ENCODE measurements at places on chromosomes 12 and 14. TPM values are rescaled to one million over a fixed set of nuclear protein-coding genes. Genes with fewer than 3 reads are reported as not detected.
A peak's percentile ranks its signal among the peaks of the same experiment; 100 is the strongest.

Gene GLI1
- 0.53 TPM for total RNA-seq

Gene CFAP54
- 0.95 TPM for total RNA-seq

Gene INSM2
- not detected for total RNA-seq

Gene BLOC1S1
- 49.4 TPM for total RNA-seq

Gene CLEC4A
- 1.3 TPM for total RNA-seq

Gene CCND2
- 172 TPM for total RNA-seq

Gene EFS
- not detected for total RNA-seq

Gene CISTR
- total RNA-seq: not detected

Gene ANKRD52
- total RNA-seq: 51.0 TPM

Gene HHIPL1
- total RNA-seq: 0.16 TPM

Gene PRPH
- not detected for total RNA-seq

DNA sequence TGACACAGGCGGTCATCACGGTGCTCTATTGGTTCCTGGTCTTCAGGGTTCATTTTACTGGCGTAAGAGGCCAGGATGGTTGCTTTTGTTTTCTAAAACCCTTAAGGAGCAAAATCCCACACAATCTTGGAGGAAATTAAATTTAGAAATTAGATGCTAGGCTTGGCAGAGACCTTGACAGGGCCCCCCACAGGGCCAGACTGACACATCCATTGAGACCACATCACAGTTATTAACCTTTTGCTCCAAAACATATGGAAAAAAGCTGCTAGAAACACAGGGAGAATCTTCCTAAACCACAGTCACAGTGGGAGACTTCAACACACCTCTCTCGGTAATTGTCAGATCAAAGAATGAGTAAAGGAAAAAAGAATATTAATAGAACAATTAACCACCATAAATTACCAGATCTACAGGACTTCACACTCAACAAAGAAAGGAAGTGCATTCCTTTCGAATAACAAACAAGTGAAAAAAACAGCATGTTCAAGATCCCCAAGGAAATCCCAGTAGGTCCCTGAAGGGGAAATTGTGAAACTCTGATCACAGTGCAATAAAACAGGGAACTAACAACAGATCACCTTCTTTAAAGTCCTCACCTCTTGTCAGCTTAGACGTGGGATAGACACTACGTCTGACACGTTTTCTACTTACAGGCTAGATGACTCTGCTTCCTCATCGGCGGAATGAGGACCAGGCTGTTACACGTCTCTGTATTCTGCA, 40.2 kb upstream of the TMEM179 start:
- DNase-seq: no peak

DNA sequence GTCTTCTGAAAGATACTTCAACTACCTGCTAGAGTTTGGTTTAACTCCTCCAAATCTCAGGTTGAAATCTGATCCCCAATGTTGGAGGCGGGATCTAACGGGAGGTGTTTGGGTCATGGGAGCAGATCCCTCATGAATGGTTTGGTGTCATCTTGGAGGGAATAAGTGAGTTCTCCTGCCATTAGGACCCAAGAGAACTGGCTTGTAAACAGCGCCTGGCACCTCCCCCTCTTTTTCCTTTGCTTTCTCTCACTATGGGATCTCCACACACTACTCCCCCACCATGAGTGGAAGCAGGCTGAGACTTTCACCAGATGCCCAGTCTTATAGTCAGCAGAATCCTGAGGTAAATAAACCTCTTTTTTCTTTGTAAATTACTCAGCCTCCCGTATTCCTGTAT, 2.5 kb downstream of the CNIH1 start:
- DNase-seq: no peak

- peak; percentile 11 for DNase-seq
These were observed 108.5 kb downstream of the SCARB1 start for GRCh38 chr12:124754949-124755800.

DNA sequence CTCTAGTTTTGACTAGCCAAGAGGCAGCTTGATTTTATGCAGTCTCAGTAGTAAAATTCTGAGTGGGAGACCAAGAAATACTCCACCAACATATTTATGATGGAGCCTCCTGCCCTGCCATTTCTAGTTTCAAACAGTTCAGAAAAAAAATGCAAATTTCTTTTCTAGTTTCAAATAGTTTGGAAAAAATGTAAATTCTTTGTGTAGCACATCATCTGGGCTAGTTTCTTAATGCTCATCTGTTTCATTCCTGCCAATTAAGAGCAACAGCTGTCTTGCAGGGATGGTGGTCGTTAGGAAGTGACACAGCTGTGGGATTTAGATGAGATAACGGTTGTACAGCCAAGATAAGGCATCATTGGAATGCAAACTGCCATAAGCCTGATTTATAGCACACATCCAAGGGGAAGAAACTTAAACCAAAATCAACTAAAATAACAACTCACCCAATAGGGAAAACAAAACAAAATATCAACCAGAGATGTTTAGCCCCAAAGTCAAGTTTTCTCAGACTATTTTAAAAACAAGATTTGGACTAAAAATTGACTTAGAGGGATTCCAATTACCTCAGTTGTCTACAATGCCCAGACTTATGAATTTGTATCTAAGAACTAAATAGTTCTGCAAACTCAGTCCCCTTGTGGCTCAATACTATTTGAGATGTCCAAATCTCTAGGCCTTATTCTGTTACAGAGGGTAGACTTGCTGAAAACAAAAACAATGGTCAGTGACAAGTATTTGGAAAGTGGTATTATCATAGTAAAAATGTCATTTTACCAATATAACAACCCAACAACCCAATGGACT, 291.3 kb upstream of the ATP2B1 start:
- no peak for DNase-seq

- DNase-seq: no peak
These were observed 3.2 kb upstream of the TCP11L2 start for GRCh38 chr12:106299202-106299774.

GRCh38 chr12:56164345-56164729, 6.2 kb downstream of the MYL6 start:
- DNase-seq: no peak

- DNase-seq: no peak
These were observed 380.4 kb downstream of the ETNK1 start for GRCh38 chr12:23005387-23005786.

GRCh38 chr12:79252358-79253075, 387.9 kb downstream of the SYT1 start:
- no peak for DNase-seq

DNA sequence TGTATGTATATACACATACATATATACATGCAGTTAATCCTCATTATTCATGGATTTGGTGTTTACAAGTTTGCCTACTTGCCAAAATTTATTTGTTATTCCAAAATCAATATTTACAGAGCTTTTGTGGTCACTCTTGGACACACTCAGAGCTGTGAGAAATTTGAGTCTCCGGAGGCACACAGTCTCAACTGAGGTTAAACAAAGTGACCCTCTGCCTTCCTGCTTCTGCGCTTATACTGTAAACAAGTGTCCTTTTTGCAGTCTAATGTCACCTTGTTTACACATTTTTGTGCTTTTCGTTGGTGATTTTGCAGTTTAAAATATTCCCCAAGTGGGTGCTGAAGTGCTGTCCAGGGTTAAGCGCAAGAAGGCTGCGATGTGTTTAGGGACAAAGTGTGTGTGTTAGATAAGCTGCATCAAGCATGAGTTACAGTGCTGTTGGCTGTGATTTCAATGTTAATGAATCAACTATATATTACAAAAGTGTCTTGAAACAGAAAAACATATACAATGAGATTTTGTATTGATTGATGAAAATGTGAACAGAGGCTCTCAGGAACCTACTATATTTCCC, 13.1 kb upstream of the LTA4H start:
- DNase-seq: no peak

DNA sequence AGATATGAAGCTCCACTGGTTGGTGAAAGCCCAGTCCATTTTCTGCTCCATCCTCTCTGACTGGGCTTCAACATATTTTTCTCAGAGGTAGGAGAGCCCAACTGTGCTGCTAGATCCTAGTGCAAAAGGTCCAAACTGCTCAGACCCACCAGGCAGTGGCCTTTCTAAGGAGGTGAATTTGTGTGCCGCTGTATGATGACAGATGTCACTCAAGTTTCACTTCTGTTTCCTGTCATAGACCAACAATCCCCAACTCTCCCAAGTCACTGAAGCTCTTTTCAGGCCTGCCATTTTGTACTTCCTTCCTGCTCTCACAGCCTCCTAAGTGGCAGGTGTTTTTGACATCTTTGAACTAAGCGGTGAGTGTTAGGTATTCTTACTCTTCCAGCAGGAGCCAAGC, 16.4 kb upstream of the RNASE4 start:
- DNase-seq: no peak

DNA sequence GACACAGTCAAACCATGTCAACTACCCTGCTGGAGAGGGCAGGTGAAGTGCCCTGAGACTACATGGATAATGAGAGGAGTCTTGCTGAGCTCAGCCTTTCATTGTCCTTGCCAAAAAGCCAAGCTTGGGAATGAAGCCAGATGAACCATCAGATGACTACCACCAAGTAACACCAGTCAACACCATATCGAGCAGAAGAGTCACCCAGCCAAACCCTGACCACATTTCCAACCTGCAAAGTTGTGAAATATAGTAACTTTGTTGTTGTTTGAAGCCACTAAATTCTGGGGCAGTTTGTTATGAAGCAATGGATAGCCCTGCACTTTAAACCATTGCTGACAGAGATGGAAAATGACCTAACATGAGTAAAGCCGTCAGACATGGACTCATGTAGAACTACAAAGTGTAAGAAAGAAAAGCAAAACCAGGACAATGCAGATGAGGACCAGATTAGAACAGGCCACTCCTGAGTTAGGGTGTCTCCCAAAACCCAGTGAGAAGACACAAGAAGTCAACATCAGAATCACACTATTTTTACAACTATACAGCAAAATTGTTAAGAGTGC, 12.5 kb upstream of the CRADD start:
- no peak for DNase-seq

DNA sequence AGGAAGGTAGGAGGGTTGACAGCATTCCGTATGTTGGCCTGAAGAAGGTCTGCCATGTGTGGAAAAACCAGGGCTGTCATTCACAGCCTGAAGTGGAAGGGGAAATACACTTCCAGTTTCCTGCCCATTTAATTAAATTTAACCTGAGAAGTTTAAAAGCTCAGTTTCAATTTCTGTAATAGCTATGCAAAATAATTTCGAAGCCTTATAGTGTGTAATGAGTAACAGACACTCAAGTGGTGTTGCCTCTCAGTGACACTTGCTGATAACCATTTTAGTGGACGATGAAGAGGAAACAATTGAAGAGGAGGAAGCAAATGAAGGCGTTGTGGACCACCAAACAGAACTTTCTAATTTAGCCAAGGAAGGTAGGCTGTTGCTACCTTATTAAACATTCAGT, 44.8 kb downstream of the EP400 start:
- DNase-seq: no peak

DNA sequence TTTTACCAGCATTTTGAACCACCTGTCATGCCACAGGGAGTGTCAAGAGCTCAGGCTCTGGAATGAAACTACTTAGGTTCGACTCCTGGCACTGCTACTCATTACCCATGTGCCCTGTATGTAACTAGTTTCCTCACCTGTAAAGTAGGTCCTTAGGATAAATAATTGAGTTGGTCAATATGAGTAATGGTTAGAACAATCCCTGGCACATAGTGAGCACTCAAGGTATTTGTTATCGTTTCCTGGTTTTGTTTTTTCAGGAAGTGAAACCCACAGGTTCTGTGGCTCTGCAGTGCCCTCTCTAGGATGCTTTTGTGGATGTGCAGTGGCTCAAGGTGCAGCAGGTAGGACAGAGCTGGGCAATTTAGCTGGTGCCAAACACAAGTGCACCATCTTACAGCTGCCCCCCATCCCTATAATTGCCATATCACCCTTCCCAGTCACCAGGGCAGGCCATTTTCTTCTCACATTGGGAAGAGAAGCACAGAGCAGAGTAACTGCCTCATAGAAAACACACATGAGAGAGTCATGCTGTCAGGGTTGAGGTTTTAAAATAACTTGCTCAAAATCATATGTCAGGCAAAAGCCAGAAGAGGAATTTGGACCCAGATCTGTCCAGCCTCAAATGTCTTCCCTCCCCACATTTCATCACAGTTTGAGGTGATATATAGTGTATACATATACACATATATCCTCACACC, 297.5 kb downstream of the RPAP3 start:
- peak; percentile 39 for DNase-seq

DNA sequence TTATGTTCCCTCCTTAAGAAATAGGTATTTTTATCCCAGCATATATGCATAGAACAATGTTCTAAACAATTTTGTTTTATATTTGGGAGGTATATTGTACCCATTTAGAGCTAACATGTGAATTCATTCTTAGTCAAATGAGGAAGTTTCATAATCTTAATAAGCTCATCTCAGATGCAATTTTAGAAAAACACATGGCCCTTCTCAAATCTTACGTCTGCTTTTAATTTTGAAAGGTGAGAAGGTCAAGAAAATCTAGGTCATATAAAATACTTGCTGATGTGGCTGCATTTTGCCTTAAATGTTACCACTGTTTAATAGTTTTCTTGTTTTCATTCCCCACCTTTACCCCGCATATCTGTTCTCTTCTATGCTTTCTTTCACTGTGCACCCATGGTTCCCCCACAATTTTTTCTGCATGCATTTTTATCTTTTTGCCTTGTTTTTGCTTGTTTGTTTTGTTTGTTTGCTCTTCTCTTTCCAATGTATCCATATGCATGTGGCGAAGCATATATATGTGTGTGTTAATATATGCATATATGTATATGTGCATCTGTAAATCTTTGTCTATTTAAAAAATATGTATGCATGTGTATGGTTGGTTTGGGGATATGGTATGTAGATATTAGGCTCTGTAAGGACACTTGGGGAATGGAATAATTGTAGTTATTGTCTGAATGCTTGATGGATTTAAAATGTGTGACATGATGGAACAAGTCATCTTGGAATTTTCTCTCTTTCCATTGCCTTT, 317.1 kb downstream of the BCAT1 start:
- DNase-seq: no peak

DNA sequence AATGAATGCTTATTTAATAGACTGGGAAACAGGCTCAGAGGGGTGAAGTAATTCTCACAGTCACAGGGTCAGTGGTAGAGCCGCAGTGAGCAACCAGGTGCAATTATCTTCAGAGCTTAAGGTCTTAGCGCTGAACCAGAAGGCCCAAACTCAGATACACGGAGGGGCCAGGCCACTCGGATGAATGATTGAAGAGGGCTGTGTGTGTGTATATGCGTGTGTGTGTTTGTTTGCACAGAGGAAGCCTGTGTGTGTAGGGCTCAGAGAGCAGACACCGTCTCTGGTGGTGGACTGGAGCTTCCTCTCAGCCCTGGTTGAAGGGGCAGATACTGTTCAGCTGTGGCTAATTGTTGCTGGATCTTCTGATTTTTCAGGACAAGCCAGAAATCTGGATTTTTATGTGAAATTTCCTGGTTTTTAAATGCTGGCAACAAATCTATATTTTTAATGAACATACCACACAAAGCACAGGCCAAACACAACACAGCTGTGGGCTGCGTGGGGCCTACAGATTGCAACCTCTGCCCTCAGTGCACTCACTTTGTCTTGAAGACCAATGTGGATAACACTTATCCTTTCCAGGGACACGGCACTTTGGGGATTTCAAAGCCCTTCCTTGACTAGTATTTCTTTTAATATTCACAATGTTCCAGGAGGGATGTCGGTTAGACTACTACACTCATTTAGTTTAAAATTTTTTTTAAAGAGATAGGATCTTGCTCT, 94.5 kb upstream of the NRXN3 start:
- DNase-seq: no peak
